ENCODE measurements at places on chromosomes 12 and 14.

- no peak for DNase-seq
These were observed 57.0 kb downstream of the MON2 start for GRCh38 chr12:62523619-62524018.

DNA sequence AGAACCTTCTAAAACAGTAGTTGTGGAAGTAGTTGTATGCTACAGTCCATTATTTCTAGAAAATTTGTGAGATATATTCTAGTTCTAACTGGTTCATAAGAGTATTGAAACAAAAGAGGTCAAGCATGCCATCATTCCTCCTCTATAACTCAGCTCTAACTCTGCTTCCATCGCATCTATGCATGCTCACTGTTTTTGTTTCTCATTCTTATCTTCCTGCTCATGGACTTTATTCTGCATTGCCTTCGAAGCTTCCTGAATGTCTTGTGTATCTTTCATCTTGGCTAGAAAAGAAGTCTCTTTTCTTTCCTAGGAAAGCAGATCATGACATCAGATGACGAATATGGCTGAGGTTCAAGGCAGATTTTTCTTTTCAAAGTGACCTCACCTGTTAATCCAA, 402 bp downstream of the LMNTD1 start:
- DNase-seq = no peak

- DNase-seq = no peak
These were observed 67.2 kb downstream of the RIC8B start for GRCh38 chr12:106841510-106842302.

DNA sequence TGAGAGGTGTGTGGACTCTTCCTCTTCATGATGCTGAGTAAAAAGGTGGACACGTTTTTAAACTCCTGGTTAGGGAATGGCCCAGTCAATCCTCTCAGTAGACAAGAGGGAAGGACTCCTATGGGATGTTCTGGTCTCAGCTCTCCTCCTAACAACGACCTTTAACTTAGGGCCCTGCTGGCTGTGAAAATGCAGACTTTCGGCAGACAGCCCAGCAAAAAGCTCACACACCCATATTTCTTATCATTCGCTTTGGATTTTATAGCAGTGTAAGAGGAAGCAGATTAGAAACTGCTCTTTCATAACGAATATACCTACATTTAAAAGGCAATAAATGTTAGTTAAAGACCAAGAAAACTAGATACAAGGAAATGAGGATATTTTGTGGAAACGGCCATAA, 18.0 kb upstream of the YARS2 start:
- no peak for DNase-seq

DNA sequence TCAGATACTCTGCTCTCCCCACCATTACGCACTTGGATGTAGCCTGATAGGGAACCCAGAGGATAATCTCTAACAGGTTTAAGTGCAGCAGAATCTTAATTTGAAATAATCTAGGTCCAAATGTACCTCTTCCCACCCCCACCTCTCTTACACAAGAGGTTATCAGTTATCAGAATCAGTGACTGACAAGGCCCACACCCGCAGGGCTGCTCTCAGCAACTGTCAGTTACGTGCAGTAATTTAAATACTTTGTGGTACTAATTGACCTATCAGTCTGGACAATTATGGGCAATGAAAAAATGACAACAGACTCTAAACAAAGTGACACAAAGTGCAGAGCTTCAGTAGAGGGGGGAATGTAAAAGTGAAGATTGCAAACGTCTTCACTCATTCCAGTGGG, 74.0 kb downstream of the CLIP1 start:
- DNase-seq = no peak

DNA sequence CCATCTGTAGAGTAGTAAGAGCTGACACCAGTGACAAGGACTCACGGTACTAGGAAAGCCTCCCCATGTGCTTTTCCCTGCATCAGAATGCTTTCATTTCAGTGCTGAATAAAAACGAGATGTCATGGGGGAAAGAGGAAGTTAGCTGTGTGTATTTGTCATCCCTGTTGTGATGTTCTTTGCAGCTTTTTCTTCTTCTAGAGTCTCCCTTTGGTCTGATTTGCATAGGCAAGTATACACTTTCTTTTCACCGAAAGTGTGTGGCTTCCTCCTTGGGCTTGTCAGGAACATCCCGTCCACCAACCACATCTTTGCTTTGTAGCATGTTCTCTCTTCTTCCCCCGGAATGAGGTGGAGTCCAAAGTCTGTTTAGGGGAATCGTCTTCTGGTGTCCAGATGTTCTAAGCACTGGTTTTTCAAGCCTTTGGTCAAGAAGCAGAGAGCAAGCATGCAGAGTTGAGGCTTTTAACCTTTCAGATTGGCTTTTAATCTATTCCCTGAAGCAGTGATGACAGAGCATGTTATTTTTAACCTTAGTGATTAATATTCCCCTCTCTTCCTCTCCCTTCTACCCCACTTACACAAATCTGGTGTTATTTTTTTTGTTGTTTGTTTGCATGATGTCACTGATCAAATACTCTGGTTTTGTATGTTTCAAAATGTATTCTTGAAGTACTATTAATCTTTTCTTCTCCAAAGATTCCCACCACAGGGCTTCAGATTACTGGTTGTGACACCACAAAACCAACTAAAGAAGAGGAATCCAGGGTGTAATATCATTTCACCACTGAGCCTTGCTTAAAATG, 163.4 kb downstream of the SAMD4A start:
- DNase-seq = no peak

- DNase-seq = no peak
These were observed 240.1 kb upstream of the SRRM4 start for GRCh38 chr12:118741194-118741593.

DNA sequence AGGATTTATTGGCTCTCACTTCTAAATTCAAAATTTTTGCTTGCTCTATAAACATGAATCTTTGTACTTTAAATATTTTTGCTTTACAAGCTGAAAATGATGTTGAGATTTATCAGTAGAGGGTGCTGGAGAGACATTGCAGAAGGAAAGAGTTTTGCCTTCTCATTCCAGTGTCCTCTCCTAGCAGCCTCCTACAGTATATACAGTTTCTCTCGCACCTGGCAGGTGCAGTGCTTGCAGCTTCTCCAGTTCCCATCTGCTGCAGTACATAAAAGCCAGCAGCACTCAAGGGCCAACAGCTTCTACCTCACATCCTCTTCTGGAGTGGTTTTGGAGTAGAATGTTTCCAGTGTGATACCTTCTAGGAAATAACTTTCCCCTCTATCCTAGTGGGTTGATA, 601.8 kb upstream of the ATXN7L3B start:
- DNase-seq = no peak

GRCh38 chr14:60632777-60633176, 16.5 kb downstream of the SIX1 start:
- DNase-seq = no peak

GRCh38 chr14:61388173-61388975, 67.0 kb downstream of the PRKCH start:
- no peak for DNase-seq

- no peak for DNase-seq
These were observed 44.0 kb upstream of the NAV3 start for GRCh38 chr12:77786675-77787074.

GRCh38 chr12:4303750-4304149, 17.3 kb upstream of the TIGAR start:
- DNase-seq = no peak

- no peak for DNase-seq
These were observed 3.5 kb downstream of the LRCOL1 start for GRCh38 chr12:132606927-132607326.

DNA sequence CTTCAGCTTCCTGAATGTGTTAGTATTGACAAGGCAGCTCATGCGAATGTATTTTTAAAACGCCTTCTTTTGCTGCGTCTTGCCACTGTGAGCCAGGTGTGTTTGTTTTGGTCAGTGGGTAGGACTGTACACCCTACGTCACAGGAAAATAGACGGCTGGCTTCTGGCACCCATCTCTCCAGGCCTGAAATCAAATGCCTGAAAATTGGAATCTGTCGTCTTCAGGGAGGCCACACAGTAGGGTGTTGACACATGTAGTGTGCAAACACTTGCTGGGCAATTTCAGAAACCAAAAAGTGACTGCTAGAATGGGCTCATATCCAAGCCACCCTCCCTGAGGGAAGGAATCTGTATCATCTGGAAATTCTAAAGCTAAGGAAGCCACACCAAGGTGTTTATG, 209.3 kb downstream of the TTC8 start:
- no peak for DNase-seq

GRCh38 chr12:2583091-2583497, 211.7 kb upstream of the FKBP4 start:
- no peak for DNase-seq

- no peak for DNase-seq
These were observed 3.3 kb downstream of the ARHGAP9 start for GRCh38 chr12:57476162-57476992.

DNA sequence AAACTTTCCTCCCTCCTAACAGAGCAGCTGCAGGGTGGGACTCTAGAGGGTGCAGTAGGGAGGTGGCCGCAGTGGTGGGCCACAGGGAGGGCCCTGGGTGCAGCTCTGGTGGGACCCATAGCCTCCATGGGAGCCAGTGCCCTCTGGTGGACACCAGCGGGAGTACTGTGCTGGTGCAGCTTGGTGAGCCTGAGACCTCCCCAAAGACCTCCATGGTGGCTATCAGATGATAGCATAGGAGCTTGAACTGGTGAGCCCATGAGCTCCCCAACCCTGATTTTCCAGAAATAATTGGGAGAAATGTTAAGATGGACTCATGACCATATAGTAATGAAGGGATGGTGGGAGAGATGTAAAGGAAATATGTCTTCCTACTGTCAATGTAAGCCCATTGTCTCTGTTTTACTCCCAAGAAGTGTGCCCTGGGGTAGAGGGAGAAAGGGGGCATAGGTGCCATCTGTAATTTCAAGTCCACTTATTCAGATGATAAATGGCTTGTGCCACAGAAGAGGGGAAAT, 98.7 kb downstream of the GAS2L3 start:
- DNase-seq = no peak

DNA sequence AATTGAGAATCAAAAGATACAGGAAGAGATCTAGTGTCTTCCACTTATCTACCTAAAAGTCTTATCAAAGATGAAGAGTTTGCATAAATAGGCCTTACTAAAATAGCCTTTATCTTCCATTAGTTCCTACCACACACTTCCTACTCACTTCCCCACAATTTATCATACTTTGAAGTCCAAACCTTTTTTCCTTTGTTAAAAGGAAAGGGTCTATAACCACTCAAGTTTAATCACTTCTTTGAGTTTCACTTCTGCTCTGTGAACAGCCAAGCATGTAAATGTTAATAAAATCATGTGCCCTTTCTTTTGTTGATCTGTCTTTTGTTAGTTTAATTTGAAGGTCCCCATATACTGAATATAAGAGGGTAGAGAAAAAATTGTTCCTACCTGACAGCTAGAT, 114.5 kb downstream of the PHLDA1 start:
- DNase-seq = no peak

GRCh38 chr12:11814374-11814773, 164.9 kb downstream of the ETV6 start:
- DNase-seq = no peak

- no peak for DNase-seq
These were observed 66.8 kb upstream of the RFLNA start for GRCh38 chr12:124227951-124228711.

DNA sequence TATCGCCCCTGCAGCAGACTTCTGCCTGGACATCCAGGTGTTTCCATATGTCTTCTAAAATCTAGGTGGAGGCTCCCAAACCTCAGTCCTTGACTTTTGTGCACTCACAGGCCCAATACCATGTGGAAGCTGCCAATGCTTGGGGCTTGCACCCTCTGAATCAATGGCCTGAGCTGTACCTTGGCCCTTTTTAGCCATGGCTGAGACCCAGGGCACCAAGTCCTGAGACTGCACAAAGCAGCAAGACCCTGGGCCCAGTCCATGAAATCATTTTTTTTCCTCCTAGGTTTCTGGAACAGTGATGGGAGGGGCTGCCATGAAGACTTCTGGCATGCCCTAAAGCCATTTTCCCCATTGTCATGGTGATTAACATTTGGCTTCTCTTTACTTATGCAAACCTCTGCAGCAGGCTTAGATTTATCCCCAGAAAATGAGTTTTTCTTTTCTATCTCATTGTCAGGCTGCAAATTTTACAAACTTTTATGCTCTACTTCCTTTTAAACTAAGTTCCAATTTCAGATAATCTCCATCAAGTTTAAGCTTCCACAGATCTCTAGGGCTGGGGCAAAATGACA, 1445.8 kb upstream of the FLRT2 start:
- DNase-seq = no peak

DNA sequence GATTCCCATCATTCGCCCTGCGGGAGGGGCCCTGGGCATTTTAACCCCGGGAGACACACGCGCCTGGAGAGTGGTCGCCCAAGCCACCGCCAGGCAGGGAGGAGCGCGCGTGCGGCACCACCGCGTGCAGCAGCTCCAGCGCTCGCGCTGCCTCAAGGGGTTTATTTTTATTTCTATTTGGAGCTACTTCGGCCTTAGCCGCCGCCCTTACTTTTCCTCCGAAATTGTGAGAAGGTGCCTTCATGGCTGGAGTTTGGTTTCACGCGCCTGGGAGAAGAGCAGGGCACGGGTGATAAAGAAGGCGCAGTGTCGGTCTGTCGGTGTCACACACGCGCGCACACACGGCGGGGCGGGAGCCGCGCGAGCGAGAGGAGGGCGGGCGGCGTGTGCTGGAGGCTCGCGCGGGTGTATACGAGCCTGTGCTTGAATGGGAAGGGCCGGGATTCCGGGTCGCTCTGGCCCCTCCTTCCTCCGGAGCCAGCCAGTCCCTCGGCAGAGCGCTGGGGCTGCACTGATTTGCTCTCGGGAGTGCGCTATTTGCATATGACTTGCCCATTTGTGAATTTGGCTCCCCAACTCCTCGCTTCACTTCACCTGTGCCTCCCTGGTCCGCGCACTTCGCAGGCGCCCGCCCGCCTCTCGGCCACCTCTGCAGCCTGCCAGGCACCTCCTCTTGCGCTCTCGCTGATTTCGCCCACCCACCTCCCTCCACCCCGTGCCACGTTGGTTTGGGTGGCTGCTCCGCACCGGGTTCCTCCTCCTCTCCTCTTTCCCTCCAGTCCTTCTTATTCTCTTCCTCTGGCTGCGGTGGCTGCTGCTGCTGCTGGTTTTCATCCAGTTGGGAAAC, 932.3 kb downstream of the DIO2 start:
- no peak for DNase-seq

GRCh38 chr14:63928744-63929174, 76.0 kb downstream of the SYNE2 start:
- DNase-seq = no peak

DNA sequence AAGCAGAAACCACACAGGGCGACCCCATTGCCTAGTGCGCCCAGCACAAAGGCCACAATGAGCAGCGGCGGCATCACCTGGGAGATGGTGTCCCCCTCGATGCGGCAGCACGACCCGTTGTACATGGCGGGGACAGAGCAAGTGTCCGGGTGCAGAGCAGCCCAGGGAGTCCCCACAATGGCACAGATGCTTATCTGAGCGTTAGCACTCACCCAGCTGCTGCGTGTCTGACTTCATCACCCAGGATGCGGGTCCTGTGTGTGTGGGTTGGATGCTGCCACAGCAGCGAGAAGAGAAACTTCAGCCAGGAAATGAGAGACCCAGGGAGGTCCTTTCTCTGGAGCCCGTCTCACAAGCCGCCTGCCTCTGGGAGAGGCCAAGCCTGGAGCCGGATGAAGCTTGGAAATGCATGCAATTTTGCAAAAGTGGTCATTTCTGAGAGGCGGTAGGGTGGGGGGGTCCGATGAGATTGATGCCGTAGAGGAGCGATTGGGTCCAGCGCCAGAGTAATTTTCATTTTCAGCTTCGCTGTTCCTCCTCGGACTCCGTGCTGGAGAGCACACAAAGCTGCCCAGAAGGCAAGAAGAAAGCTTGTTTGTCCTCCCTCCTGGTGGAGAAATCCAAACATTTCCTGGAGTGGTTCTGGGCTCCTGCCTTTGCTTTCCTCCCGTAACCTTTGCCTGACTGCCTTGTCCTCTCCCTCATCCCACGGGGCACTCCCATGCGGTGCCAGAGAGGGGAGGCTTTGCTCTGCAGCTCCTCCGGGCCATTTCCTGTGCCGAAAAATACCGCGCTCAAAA, at the start of gene HCAR1:
Gene HCAR1, minus strand, starts transcription at position 630 of the 800 bp plus-strand sequence. Its CDS starts 505 bp downstream, at position 125.
- no peak for DNase-seq
